BJ (cell line): ENCODE measurements at places on chromosomes 1 and 21.

DNA sequence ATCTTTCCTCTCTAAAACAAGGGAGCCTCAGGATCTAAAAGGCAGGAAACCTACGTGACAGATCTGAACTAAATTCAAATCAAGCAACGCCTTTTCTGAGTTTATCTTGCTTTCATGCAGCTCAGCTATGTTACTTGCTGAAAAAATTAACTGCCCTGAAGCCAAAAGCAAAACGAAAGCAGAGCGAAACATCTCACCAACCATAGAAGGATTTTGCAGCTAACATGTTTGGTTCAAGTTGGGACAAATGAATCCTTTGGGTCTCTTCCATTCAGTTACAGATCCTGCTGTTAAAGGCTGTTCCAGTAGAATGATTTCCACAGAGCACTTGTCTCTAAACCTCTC, 482 bp downstream of the SLC2A5 start:
- no peak for DNase-seq

DNA sequence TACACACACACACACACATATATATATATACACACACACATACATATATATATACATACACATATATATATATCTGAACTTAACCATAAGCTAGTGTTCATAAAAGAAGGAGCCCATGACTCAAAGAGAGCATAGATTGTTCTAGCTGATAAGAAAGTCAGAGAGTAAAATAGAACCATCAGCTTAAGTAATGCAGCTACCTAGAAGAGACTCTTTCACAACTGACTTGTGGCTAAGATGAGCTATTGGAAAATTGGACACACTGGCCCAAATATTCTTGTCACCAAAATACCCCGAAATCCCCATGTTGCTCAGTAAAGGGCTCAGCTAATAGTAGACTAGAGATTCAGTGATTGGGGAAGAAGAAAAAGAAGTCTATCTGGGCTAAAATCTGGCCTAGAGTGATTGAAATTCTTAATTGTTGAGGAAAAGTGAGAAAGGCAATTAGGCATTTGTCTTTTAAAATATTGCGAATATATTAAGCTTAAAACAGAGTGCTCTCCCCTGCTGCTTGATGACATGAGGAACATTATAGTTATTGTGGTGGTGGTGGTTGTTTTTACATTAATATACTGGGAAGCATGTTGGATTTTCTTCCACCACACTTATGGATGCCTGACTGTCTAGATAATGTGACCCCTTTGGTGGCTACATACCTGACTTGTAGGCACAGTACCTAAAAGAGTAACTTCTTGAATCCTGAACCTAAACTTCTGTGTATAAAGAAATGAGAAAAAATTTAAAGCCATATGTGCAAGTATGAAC, 6.3 kb downstream of the SLAMF1 start:
- no peak for DNase-seq

GRCh38 chr1:37239225-37239740, 205.0 kb upstream of the GRIK3 start:
- DNase-seq: no peak

GRCh38 chr21:21034036-21034435, 35.8 kb downstream of the NCAM2 start:
- DNase-seq: no peak

DNA sequence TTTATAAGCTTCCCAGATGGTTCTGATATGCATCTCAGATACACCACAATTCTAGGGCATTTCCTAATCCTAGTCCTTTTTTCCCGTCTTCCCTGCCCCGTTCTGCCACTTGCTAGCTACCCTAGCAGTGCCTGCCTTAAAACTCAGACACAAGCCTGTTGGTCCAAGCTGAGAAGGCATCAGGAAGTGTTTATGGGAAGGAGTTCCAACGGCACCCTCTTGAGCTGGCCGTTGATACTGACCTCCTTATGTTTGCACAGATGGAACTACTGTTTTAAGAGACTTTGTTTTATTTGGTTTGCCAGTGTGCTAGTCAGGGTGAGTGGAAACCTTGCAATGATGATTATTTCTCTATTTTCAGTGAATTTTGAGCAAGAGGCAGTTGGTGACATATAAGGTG, 67.2 kb downstream of the UCK2 start:
- no peak for DNase-seq

DNA sequence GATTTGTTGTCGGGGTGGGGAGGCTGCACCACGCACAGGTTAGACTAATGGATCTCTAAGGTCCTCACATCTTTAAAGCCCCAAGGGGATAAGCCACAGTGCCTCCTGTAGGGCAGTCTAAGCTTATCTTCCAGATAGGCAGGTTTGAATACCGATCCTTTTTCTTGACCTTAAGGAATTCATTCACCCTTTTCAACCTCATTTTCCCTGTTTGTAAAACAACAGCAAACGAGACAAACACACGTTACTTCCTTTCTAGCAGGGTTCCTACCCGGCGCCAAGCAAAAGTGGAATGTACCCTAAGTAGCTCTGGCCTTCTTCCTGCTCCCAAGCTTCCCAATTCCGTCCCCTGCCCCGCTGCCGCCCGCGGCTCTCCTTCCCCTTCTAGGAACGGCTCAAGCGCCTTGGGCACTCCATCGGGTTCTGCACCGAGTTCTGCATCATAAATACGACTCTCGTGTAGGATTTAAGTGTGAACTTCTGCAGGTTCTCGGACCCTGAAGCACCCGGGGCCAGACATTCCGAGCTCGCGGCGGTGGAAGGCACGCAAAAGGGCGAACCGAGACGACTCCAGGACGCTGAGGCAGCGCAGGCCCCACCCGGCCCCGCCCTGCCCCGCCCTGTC, 548 bp upstream of the CDC20 start:
- DNase-seq: no peak

DNA sequence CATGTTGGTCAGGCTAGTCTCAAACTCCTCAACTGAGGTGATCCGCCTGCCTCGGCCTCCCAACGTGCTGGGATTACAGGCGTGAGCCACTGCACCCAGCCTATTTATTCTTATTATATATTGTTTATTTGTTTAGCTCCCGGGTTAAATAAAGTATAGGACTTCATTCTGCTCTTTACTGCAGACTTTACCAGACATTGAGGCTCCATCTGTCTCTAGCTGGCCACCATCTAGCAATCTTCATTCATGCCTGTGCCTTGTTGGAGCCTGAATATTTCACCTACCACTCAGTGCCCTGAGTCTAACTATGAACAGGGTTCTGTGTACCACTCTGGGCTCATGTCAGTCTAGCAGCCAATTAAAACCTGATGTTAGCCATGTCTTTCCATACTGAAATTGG, 2.1 kb upstream of the DDAH1 start:
- DNase-seq: no peak

DNA sequence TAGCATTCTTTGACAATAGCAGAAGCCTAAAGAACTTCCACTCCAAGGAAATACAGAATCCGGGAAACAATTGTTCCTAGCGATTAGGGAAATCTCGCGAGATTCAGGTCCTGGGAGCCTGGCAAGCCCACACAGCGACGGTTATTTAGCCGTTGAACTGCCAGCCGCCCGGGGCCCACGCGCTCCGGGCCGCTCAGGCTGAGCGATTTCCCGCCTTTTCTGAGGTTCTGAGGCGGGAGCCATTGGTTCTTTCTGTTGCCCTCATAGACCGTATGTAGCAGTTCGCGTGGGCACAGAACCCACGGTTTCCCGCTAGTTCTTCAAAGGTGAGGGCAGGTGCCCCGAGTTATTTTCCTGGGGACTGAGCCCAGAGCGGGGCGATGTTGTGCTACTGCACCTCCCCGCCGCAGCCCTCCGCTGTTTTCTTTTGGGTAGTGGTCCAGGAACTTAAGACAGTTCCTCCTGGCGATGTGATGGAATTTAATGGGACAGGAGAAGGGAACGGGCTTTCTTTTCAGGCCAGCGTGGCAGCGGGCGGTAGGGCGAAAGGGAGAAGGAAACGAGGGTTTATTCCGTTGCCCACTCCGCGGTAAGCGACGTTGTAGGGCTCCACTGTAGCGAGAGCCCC, at the start of gene SYCP1:
SYCP1 (plus strand) TSS at position 171 of the 628 bp plus-strand sequence. CDS start 602 bp downstream, outside the sequence.
- no peak for DNase-seq

GRCh38 chr1:193404236-193404635, 217.8 kb upstream of the B3GALT2 start:
- no peak for DNase-seq

DNA sequence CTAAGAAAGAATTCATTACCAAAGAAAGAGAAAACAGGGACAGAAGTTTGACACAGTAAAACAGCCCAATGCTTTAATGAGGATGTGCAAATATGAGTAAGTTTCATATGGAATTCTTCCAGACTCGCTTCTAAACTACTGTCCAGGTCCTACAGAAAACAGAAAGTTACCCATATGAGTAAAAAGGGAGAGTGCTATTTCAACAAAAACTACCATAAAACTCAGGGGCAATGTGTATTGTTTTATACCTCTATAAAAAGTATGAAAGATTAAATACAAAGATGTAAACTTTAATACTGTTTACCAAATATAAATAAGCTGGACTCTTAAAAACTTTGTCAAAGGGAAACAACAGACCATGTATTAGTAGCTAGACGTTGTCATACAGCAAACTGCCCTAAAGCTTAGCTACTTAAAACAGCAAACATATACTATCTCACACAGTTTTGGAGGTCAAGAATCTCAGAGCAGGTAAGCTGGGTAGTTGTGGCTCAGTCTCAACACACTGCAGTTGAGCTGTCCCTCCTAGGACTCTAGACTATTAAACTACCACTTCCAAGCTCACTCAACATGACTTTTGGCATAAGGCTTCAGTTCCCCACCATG, 174.9 kb downstream of the COP1 start:
- DNase-seq: no peak

DNA sequence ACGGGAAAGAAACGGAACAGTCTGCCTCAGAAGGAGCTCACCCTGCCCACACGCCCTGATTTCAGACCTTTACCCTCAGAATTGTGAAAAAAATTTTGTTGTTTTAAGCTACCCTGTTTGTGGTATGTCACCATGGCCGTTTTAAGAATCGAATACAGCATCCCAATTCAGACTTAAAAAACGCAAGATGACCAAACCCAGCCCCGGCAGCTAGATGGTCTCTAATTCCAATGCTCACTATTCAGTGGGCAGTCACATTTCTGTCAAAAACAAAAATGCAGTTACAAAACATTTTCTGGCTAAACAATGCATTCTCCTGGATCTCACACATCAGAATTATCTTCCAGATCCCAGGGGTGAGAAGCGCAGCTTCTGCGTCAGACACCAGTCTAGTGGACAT, 527.5 kb downstream of the SMYD3 start:
- no peak for DNase-seq

- DNase-seq: no peak
Observed at GRCh38 chr1:221072214-221072613, 193.0 kb downstream of the HLX start.

- DNase-seq: no peak
Observed at GRCh38 chr1:94795434-94795833, 24.7 kb upstream of the SLC44A3 start.

DNA sequence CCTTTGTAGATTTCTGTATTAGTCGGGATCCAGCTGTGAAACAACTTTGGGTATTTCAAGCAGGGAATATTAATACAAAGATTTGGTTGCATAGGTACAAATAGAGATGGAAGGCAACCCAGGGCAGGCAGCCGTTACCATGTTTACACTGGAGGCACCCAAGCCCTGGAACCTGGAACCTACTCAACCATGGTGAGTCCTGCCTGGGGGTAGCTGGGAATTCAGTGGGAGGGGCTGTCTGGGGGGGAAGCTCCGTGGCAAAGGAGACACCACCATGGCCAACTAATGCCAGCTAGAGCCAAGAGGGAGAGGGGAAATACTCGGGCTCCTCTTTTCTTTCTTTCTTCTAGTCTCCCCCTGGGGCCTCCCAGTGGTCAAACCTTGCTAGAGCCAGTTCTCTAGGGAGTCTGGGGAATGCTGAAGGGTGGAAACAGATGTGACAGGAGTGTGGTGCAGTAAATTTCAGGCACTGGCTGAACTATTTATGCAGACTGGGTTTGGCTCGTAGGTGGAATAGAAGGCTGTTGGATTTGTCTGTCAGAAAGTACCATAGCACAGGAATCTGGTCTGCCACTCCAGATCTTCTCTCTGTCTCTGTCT, 91.9 kb upstream of the CACNA1E start:
- no peak for DNase-seq

GRCh38 chr1:226181996-226182714, 4.4 kb downstream of the ACBD3 start:
- DNase-seq: no peak

GRCh38 chr1:71738910-71739309, 543.4 kb downstream of the NEGR1 start:
- no peak for DNase-seq

- DNase-seq: no peak
Observed at GRCh38 chr1:198007687-198008607, 90.8 kb downstream of the LHX9 start.

DNA sequence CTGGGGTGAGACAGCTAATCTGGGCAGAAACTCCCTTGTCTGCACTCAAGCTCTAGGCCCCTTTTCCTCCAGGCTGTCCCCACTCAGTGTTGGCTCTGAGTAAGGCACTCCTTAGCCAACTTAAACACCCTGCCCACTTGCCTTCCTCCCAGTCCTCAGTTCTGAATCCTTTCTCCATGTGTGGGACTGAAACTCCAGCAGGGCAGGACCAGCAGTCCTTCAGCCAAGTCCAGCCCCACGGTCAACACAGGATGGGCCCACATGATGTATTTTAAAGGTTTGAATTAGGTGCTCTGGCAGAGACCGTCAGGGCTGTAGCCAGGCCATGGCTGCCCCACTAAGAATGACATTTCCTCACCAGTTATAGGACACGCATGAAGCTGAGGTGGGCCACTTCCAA, 107.8 kb downstream of the EDEM3 start:
- DNase-seq: no peak

GRCh38 chr1:151553659-151554058, 13.6 kb downstream of the TUFT1 start:
- DNase-seq: no peak

DNA sequence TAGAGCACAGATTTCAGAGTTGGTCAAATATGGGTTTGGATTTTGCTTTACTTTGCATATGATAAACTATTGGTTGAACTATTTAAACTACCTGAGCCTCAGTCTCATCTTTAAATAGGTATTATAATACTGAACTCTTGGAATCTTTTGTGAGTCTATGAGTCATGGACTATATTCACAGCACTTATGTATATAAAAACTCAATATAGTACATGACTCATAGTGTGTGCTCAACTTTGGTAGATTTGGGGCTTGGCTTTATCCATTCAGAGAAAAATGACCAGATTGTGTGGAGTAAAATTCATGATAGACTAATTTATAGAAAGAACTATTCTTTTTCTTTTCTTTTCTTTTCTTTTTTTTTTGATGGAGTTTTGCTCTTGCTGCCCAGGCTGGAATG, 28.7 kb downstream of the FCRL3 start:
- DNase-seq: no peak

GRCh38 chr21:40652436-40652835, 194.5 kb downstream of the DSCAM start:
- no peak for DNase-seq
